Stimulated activated CD8-positive, alpha-beta memory T cell treated with anti-CD3 and anti-CD28 coated beads, Interleukin-7, amount 100 ng/mL, for 4 hours (primary cell): ENCODE measurements at places on chromosomes 2 and 18.

DNA sequence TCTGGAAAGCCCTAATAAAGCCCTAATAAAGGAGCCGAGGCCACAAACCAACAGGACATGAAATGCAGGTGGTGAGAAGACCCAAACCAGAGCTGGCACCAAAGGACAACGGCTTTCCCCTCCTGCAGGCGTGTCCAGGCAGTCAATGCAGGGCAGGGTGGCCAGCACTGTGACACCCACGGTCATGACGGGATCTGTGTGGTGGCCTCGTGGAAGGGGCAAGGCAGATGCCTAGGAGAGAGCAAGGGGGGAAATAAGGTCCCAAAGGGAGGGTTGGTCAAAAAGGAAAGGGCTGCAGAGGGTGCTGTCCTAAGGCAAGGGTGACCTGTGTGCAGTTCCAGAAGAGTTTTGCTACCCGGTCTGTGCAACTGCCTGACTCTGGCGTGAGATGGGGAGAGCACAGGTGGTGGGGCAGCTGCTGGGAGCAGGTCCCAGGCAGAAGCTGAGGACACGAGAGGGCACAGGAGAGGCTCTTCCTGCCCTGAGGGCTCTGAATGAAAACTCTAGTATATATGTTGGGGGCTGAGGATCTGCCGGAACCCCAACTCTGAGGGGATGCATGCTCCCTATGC is 156.7 kb downstream of the TPO start:
- no peak for DNase-seq

DNA sequence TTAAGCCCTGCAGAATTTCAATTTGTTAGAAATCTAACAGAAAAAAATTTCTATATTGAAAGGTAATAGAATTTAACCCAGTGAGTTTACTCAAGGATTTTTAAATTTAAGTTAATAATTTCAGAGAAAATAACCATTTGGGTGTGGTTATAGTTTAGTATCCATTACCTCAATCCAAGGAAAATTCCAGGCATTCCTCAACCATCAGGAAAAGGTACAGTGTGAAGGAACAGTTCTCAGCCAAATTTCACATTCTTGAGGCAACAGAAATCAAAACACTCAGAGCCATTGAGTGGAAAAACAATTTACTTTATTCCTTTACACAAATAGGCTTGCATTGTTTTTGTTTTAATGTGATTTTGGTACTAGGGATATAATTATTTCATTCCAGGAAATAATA is 45.6 kb downstream of the ONECUT2 start:
- DNase-seq, result no peak

DNA sequence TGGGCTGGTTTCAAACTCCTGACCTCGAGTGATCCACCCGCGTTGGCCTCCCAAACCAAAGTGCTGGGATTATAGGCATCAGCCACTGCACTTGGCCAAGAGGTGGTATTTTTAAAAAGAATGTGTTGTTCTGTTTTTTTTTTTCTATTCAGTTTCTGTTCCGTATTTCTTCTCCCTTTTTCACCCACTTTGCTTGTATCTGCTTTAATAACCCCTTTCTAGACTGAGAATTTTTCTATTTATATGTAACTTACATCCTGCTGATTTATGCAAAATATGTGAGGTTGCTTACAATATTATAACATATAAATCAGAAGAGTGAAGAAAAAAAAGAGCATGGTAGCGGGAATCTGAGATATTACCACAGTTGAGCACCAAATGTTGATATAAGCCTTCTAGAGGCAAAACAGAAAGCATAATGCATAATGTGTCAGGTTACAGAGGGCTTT is 17.2 kb upstream of the LYPD6B start:
- DNase-seq, result no peak

DNA sequence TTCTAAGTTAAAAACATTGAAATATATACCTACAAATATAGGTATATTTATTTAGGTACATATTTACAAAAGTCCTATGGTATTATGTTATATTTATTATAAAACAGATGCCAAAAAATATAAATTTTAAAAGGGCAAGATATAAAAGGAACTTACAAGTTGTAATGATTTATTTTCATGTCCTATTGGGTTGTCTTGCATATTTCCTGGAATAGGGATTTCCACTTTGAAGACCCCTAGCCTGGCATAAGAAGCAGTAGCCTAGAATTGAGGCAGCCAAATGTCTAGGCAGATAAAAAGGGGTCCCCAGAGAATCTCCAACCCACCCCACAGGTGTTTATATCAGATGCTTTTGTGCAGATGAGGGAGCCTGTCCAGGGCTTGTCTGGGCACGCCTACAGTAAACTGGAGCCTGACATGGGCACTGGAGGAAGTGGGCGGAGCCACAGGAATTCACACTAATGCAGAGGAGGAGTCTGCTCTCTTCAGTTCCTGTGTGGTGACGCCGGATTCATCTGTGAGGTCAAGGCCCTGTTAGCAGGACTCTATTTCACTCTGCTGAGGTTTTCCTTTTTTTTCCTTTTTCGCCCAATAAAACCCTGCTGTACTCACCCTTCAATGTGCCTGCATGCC is 1088.9 kb upstream of the PIK3C3 start:
- DNase-seq, result no peak

- no peak for DNase-seq
Observed at GRCh38 chr2:238914648-238915015, 66.7 kb downstream of the TWIST2 start.

DNA sequence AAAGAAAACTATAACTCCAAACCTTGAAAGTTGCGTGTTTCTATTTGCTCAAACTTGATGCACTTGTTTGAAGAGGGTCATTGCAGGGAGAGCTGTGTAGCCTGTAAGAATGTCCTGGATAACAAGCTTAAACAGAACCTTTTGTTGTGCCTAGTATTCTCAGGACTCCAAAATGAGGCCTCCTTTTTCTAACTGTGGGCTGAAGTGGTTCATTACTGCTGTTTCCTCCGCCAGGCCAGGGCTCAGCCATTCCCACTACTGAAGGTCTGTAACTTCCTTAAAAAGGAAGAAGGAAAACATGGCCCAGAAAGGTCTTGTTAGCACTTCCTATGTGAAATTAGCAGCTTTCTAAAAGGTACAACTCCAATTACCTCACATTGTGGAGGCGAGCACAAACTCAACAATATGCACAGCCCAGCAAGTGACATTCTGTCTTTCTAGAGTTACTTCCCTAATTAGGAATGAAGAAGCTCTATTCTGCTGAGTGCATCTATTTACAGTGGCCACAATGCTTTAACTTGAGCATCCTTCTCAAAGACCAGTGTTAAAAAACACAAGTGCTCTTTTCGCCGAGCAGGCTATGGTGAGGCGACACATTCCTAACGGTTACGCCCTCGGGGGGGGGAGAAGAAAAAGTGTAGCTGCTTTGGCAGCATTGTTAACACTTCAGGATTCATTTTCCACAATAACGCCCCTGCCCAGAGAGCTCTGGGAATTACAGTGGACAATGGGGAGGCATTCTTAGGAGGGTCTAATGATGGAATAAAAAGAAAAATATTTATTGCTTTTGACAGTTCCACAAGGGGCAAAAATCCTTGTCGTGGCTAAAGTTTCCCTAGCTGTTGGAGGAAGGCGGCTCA is 136.9 kb upstream of the SIX3 start:
- DNase-seq, result no peak

GRCh38 chr2:61439241-61440002 is 31.5 kb downstream of the USP34 start:
- DNase-seq, result no peak

DNA sequence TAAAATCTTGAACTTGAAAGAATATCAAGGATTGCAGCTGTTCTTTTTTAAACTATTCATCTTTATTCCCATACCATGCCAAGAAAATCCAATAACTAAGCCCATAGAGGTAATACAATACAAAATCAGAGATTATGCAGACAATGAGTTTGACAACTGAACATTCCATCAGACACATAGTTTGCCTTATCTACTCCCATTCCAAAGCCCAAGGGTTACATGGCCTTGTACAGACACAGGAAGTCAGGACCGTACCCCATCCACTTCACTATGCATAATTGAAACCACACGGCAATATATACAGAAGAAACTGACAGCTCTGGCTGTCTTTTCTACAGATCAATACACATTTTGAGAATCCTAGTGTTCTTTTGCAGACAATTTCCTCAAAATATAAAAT is 181.3 kb downstream of the TMX3 start:
- no peak for DNase-seq

GRCh38 chr2:167764772-167765341 is 482.5 kb downstream of the STK39 start:
- DNase-seq, result no peak

GRCh38 chr18:2256577-2256976 is 314.7 kb downstream of the METTL4 start:
- no peak for DNase-seq

- no peak for DNase-seq
Observed at GRCh38 chr2:197946562-197946961, 142.2 kb downstream of the PLCL1 start.

DNA sequence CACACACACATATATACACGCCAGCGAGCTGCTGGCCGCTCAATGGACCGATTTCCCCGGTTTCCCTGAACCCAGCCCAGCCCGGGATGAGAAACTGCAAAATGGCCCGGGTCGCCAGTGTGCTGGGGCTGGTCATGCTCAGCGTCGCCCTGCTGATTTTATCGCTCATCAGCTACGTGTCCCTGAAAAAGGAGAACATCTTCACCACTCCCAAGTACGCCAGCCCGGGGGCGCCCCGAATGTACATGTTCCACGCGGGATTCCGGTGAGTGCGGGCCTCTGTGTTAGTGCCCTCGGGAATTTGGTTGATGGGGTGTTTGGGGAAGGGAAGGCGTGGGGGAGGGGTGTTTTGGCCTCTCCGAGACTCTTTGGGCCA is 392 bp downstream of the ST8SIA3 start:
- no peak for DNase-seq

DNA sequence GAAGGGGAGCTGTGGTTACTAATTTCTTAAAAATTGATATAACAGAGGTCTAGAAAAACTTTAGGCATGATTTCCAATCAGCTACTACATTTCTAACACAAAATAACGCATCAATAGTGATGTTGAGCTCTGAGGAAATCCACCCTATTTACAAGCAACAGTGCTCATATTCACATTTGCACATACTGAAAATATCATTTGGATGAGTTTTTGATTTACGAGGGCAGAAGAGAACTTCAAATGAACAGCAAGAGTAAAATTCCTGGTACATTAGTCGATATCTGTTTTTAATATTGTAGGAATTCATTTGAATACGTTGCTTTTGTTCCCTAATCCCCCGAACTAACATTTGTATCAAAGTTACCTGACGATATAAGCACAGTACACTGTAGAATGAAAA is 761.0 kb upstream of the POU3F3 start:
- DNase-seq, result no peak

DNA sequence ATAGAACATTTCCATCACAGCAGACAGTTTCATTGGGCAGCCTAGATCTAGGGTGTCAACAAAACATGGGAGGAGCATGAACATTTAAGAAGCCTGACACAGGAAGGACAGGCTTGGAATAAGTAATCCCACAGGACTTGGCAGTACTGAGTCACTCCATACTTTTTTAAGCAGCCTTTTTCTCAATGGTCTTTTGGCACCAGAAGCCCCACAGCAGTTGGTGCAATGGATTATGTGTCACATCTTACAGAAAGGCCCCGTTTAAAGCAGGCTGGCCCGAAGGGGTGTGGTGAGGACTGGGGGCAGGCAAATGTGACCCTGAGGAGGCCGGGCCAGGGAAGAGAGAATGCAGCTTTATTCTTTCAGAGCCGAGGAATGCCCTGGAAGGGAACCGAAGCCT is 26.6 kb downstream of the SPTBN1 start:
- no peak for DNase-seq

- no peak for DNase-seq
Observed at GRCh38 chr2:20745924-20746555, 76.9 kb downstream of the LDAH start.

DNA sequence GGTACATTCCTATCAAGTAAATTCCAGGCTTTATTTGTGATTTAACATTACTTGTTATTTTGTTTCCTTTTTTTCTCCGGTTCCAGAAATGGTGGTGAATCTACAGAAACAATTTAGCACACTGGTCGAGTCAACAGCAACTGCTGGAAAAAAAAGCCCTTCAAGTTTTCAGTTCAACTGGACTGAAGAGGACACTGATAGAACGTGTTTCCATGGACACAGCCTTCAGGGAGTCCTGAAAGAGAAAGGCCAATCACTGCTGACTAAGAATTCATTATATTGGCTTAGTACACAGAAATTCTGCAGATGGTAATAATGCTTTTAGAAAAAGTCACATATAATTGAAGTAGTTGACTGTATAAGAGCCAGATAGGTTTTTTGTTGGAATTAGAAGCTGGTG is 32.0 kb upstream of the GRHL1 start:
- DNase-seq, result no peak

GRCh38 chr2:109513749-109514588 is 99.8 kb downstream of the SEPTIN10 start:
- DNase-seq, result no peak

GRCh38 chr2:69979902-69980807 is 18.7 kb upstream of the ASPRV1 start:
- DNase-seq, result no peak

DNA sequence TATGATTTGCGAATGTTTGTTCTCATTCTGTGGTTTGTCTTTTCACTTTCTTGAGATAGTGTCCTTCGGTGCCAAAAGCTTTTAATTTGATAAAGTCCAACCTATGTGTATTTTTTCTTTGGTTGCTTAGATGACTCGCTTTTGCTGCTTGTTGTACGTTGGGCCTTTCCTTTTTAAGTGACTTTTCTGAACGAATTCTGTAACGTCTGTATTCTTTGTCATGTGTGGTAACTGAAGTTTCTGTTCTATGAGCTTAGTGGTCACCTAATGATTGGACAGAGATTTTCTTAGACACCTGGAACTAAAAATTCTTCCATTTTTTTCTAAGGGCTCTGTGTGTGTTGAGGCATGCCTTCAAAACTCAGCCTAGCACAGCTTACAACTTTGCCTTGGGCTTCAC is 19.6 kb upstream of the PROKR1 start:
- DNase-seq, result no peak

- DNase-seq, result no peak
Observed at GRCh38 chr2:159760326-159760725, 37.7 kb downstream of the CD302 start.
